T-helper 1 cell (primary cell): ENCODE measurements at places on chromosomes 3 and 15.

DNA sequence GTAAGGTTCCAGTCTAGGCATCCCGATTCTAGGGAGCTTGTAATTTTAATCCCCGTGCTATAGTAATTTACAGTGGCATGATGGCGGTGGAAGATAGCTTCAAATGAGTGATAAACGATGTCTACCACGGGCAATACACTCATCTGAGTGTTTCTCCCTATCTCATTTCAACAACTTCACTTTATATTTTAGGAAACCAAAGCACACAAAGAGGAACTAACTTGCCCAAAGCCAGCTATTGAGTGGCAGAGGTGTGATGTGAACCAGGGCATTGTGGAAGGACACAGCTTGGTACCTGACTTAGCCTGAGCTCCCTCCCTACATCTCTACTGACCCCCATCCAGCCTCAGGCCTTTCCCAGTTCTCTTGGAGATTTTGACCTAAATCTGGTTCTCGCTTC, 16.9 kb upstream of the FILIP1L start:
- DNase-seq = no peak

DNA sequence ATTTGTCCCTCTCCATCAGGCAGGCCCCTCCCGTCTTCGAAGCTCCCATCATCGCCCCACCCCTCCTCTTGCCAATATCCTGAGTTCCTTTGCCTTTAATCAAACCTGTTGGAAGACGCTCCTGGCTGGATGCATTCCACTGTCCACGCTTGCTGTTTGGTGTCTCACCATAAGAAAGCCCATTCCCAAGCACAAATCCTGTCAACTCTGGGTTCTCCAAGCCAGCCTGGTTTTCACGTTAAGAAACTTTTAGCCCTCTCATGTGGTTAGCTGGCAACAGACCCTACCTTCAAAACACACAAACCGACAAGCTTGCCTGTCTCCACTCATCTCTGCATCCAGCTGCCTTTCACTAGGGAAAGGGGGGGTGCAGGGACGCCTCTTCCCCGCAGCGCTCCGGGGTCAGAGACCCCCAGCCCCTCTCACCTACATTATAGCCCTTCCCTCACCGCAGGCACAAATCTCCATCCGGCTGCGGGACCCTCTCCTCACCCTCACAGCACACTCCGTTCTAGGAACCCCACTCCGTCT, 1.1 kb downstream of the GORASP1 start:
- DNase-seq = no peak

GRCh38 chr3:158771982-158772381, 29.9 kb upstream of the MFSD1 start:
- DNase-seq = no peak

GRCh38 chr3:69203631-69204314, 81.4 kb upstream of the LMOD3 start:
- no peak for DNase-seq

DNA sequence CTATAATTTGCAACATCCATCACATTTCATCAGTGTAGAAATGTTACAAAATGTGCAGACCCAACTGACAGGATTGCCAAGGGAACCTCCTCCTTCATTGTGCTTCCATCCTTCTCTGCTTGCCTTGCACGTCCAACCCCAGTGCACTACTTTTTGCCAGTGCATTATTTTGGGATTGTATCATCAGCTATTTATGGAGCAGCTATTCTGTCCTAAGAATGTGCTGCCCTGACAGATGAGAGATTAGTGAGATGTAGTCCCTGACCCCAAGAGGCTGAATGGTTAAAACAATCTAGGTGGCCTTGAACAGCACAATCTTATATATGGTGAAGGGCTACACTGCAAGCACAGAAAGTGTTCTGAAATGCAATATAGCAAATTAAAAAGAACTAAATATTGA, 935.8 kb downstream of the IGSF11 start:
- no peak for DNase-seq

- no peak for DNase-seq
These were observed at the start of gene TRIM69 for GRCh38 chr15:44736181-44736765. TSS of gene TRIM69 (plus strand) at chr15:44736528. CDS start at chr15:44736705, 177 bp downstream.

- no peak for DNase-seq
These were observed 42.2 kb downstream of the AKAP13 start for GRCh38 chr15:85422607-85423006.

- no peak for DNase-seq
These were observed 2.9 kb upstream of the RBM6 start for GRCh38 chr3:49937090-49937489.

- no peak for DNase-seq
These were observed 32.8 kb downstream of the MUC20 start for GRCh38 chr3:195753581-195753980.

DNA sequence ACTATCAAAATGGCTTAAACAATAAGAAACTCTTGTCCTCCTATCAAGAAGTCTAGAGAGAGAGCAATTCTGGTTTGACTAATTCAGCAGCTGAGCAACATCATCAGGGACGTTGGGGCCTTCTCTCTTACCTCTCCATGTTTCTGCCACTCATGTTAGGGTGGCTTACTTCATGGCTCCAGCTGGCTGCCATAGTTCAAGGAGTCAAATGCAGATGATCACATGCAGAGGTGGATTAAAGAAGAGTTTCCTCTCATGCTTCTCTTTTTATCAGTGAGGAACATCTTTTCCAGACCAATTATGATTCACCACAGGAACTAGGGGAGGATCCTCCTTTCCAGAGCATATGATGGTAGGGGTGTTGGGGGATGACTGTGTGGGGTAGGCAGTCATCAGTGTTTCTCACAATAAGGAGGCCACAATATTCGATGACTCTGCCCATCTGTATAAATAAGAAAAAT, 45.5 kb downstream of the NEK11 start:
- no peak for DNase-seq

DNA sequence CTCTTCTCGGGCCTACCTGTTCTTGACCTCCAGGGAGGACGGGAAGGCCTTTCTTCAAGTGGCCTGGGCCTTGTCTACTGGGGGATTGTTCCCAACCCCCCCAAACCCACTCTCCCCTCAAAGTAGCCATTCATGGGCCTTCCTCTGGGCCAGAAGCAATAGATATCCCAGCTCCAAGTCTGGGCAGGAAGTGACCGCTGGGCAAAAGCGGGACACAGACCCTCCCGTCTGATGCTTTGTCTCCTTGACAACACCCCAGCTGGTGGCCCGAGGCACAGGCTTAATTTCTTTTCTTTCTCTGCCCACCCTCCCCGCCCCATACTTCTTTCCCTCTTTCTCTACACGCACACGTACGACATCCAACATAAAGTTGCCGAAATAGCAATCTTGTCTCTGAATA, 41.4 kb upstream of the FEZF2 start:
- DNase-seq = no peak

DNA sequence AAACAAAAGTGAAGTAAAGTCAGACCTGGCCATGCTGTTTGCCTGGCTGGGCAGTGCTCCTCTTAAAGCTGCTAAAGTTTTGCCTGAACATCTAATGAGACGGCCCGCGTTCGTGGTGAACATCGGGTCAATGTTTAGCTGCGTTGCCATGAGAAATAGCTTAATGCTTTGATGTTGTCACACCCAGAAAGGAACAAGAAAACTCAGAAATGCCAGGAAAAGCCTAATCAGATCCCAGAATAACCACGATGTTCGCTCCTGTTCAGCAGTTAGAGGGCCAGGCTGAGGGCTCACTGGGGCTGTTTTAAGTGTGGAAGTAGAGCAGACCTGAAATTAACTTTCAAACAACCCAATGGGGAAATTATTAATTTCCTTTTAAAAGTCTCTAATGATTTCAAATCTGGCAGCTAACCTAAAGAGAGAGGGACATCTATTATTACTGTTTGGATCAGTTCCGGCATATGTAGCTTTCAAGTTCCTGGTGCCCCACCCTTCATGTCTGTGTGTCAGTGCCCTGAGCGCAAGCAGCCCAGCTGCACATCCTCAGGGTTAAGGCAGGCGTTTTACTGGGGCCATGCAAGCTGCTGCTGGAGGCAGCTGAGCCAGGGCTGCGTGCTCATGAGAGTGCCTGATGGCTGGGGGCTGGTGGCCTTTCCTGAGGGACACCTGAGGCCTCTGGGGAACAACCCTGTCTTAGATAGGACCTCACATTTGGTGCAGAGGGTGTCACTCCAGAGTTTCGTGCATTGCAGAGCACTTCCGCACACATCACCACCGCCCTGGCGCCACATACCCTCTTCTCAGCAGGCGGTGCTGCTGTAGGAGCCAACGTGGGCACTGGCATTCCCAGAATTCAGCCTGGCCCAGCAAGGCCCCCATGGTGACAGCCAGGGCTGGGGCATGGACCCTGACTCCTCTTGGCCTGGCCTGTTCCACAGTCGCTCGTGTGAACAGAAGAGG, 76.6 kb downstream of the LRRK1 start:
- no peak for DNase-seq

DNA sequence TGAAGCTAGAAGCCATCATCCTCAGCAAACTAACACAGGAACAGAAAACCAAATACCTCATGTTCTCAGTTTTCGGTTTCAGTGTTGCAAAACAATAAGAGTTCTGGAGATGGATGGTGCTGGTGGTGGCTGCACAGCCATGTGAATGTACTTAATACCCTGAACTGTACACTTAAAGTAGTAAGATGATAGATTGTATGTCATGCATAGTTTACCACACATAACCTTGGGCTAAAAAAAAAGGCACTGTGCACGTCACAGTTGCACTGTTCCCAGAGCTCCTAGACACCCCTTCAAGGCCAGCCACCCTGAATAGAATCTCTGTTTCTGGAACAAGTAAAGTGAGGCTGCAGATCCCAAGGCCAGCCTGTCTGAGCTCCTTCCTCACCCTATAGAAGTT, 243.3 kb upstream of the IGF1R start:
- DNase-seq = no peak
